ENCODE measurements at places on chromosomes 11 and 22.

DNA sequence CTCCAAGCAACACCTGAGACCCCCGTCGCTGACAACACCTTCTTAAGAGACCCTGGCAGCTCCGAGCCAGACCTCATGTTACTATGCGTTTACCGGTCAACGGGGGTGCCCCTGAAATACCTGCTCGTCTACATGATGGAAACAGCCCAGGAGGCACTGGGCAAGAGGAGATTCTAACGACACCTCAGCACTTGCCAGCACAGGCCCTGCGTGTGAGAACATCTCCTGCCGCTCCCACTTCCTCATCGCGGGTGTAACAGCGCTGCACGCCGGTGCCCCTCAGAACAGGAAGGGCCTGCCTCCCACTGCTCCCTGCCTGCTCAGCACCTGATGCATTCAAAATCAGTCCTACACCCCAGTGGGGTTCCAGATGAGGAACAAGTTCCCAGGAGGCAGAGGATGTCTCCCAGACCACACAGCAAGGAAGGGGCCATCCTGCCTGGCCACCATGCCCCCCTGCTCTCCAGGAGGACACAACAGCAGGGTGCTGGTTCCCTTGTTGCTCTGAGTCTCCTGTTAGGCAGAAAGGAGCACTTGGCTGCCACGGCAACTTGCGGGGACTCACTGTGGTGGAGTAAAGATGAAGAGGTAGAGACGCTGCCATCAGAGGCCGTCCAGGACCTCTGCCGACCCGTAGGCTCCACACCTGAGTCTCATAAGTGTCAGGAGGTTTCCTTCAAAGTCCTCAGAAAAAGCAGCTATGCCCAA lies 2.1 kb downstream of the TOLLIP start:
- no peak for DNase-seq

DNA sequence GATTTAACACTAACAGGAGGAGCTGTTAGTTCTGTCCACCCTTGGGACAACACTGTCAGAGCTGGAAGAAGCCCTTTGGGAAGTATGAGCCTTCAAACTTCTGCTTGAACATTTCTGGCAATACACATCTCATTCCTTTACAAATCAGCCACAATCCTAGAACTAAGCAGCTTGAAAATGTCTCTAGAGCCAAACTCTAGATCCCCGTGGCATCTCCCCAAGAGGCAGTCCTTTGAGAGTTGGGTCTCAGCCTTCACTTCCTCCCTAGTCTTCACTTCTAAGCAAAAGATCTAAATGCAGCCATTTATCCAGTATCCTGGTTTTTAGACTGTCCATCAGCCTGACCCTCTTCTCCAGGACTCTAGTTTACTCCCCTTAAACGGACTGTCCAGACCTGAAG lies 26.9 kb downstream of the ARFGAP2 start:
- DNase-seq, result no peak

GRCh38 chr11:15724601-15725000 lies 609.9 kb downstream of the INSC start:
- DNase-seq, result no peak

GRCh38 chr11:88619656-88620385 lies 282.3 kb upstream of the CTSC start:
- DNase-seq, result no peak

DNA sequence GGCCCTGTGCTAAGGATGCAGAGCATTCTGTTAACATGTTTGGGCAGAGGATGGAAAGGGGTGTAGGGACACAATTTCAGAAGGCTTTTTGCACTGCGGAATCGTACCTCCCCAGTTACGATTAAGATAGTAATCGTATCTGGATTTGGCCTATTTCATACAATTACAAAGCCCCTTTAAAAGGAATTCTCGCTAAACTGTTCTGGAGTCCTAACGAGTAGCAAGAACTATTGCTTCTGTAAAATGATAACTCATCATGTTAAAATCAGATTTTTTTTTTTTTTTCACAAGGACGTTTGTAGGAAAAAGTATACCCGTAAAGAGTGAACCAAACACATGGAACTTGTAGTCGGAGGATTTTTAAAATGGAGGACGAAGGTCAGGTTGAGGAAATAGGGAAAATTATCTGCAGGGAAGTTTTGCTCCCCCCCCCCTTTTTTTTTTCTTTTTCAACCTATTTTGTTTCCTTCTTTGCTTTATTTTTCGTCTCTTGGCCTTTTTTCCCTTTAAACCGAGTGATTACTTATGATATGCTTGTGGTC lies 934 bp downstream of the HSD17B12 start:
- DNase-seq, result no peak

- DNase-seq, result no peak
These were observed 114.2 kb downstream of the KCNQ1OT1 start for GRCh38 chr11:2585566-2586086.

- DNase-seq, result no peak
These were observed 19.1 kb downstream of the IRAG1 start for GRCh38 chr11:10674440-10674855.

DNA sequence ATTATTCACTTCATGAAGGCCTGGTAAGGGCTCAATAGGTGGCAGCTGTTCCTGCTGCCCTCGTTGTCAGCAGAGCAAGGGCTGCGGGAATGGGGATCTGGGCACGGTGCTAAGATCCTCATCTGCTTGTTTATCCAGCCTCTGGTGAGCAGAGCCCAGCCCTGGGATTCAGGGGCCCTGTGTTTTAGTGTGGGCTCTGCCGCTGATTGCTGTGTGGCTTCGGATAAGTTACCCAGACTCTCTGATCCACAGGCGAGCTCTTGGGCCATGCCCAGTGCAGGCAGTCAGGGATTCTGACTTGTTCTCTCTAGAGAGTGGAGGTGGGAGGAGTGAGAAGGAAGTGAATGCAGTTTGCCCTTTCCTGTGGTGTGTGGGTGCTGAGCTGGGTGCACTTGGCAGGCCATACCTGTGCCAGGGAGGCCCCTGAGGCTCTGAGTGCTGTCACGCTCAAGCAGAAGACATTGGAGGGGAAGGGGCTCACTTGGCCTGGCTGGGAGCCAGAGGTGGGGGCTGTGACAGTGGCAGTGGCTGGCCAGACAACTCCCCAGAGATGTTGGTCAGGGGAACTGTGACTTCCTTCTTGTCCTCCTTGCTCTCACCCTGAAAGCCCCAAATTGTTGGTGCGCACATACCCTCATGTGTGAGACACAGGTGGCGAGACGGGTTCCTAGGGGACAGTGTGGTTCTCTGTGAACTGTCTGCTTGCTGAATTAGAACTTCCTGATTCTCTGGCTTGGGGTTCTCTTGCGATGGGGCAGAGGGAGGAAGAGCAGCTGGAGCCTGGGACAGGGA lies 43.7 kb downstream of the CD82 start:
- DNase-seq, result no peak

DNA sequence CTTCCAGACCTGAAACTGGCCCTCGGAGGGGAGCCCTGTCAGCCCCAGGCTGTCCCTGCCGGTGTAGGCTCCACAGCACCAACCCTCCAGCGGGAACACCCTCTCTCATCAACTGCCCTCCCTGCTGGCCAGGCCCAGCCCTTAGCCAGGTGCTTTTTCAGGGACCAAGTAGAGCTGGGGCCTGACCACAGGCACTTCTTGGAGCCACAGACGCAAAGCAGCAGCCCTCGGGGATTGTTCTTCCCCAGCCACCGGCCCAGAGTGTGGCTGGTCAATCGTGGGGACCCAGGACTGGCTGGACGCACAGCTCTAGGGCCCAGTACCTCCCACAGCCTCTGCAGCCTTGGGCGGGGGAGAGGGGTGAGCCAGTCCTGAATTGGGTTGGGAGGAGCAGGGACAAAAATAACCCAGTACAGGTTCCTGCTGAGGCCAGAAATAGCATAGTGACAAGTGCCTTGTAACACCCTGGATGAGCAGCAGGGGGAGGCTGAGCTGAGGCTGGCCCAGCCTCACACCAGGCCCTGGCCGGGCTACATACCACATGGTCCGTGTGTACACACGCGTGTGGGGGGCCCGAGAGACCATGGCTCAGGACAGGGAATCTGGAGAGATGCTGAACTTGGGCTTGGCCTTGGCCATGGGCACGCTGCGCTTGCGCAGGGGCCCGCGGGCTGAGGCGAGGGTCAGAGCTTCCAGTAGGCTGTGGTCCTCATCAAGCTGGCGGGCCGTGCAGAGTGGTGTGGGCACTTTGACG lies 2.0 kb downstream of the KCNJ11 start:
- DNase-seq, result no peak

DNA sequence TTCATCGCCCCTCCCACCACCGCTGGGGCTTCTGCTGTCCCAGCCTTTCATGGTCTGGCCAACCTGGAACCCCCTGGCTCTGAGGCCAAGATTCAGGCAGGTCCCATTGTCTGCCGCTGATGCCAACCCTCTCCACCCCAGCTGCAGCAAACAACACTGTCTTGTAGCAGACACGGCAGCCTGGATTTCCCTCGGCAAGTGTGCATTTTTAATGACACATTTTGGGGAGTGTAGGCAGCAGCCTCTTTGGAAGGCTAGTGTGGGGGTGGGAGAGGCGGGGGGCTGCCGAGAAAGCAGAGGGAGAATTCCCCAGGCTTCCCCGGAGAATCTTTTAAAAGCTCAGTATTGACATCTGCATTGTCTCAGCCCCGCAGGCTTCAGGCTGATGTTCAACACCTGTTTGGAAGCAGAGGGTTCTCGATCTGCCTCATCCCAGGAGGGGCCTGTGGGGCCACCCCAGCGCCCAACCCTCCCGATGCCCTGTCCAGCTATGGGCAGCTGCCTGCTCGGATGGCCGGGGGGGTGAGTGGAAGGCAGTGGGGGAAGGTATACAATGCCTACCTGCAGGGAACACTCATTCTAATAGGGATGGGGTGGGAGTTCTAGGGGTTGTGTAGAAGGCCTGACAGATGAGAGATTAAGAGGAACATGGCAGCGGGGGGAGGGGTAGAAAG lies 41.5 kb downstream of the NECTIN1 start:
- no peak for DNase-seq

GRCh38 chr11:96237766-96238266 lies 105.2 kb downstream of the MAML2 start:
- no peak for DNase-seq

DNA sequence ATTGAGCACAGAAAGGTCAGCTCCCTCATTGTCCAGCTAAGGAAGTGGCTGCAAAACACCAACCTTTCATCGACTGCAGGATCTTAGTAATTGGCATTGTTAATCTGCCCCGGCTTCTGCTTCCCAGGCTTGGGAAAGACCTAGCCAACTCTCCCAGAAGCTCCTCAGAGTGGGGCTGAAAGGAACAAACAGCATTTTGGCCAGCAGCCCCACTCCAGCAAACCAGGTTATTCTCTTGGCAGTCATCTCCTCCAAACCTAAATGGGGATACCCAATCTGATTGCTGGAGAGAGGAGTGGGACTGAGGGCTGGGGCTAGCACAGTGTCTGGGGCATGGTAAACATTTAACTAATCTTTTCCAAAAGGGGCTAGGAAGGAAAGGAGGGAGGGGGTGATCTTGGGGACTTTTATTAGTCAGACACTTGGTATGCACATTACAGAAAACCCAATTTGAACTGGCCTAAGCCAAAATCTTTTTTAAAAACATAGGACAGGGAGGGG lies 294.4 kb downstream of the MN1 start:
- DNase-seq, result no peak

GRCh38 chr22:29690476-29690875 lies 29.3 kb upstream of the CABP7 start:
- no peak for DNase-seq

DNA sequence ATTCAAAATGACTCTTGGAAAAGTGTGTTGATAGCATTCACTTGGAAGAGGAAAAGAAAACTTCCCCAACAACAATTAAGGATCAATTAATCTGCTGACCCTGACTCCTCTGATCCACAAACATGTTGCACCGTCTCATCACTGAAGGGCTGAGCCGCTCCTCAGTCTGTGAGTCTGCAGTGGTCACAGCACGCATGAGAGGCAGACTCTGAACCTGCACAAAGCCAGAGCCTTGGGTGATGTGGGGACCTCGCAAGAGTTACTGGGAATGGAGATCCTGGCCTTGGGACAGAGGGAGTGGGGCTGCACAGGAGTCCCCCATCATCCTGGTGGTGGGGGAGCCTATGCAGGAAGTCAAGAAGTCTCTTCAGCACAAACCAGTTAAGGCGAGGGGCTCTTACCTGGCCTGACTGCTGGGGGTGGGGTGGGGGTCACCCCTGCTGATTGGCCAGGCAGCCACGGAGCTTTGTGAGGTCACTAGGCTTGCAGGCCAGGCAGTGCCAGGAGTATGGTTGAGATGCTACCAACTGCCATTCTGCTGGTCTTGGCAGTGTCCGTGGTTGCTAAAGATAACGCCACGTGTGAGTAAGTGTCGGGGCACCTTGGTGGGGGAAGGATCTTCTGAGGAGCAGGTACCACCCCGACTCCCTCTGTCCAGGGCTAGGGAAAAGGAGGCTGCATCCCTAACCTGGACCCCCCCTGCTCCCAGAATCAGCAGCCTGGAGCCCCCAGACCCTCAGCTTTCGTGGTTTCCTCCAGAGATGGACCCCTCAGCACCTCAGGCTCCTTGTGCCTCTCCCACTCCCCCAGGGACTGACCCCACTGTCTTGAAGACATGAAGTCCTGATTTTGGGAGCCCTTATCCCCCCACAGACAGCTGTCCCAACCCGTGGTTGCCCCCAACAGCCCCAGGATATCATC lies at the start of gene ACR:
TSS of gene ACR (plus strand) at position 477 of the 921 bp plus-strand sequence. CDS start at position 509, 32 bp downstream.
- no peak for DNase-seq

DNA sequence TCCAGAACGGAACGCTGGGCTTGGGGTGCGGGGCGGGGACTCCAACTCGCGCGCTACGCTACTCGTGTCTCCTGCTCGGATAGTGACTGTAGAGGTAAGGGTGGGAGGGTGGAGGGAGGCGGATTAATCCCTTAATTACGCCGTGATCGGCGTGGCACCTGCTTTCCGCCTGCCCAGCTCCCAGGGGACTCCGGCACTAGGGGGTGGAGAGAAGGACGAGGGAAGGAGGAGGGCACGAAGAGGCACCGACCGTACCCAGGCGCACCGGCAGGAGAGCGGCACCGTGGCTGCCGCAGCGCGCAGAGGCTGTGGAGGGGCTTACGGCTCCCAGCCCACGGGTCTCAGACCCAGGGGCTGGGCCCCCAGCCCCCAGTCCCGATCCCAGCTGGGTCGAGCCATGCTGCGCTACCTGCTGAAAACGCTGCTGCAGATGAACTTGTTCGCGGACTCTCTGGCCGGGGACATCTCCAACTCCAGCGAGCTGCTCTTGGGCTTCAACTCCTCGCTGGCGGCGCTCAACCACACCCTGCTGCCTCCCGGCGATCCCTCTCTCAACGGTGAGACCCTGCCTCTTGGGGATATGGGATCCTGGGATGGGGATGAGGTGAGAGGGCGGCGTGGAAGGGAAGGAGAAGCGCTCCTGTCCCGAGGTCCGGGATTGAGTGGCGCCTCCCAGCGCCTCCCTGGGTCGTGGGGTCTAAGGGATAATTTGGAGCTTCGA lies at the start of gene ROBO3:
TSS of gene ROBO3 (plus strand) at position 252 of the 721 bp plus-strand sequence. CDS start at position 398, 146 bp downstream.
- no peak for DNase-seq

- no peak for DNase-seq
These were observed 23.9 kb downstream of the CAPN1 start for GRCh38 chr11:65205602-65205967.

DNA sequence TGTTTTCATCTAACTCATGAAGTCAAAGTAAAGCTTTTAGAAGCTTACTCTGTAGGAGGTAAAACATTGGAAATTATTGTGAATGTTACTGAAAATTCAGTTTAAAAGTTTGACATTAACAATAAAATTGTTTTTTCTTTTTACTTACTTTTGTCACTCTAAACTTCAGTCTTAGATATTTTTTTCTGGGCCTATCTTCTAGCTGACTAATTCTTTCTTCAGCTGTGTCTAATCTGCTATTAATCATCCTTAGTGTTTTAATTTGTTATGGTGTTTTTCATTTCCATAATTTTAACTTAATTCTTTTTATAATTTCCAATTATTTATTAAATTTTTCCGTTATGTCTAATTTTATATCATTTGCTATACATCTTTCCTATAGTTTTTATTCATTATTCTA lies 35.0 kb downstream of the IL10RA start:
- DNase-seq, result no peak

GRCh38 chr11:61771985-61772455 lies 19.6 kb downstream of the MYRF start:
- no peak for DNase-seq

Measured in GM12892 (cell line).